Thoracic aorta (tissue), 2 donors: ENCODE measurements at places on chromosomes 12 and 14.

GRCh38 chr14:69087061-69087461, 65.9 kb downstream of the DCAF5 start:
- peaks cover 19% of the 10 kb centered on the region for H3K4me1 ChIP-seq
- peak overlapping the region; percentile 94 for H3K27ac ChIP-seq
- DNase-seq = no peak
- no peak overlapping the region for H3K4me3 ChIP-seq

DNA sequence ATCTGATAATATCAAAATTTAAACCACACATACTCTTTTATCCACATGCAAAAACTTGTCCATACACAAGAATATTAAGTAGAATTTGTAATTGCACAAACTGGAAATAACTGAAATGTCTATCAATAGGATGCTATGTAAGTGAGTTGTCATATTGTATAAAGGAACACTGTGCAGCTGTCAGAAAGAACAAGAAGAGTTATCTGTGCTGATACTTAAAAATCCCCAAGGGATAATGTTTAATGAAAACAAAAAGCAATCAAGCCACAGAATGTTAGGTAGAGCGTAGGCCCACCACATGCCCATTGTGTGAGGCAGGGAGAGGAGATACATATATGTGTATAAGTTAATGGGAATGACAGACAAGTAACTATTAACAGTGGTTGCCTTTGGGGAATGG, 25.9 kb upstream of the HIGD1C start:
- no peak for DNase-seq
- peaks cover 13% of the 10 kb centered on the region for H3K36me3 ChIP-seq
- H3K4me1 ChIP-seq = peaks cover 48% of the 10 kb centered on the region
- no peaks in the 10 kb centered on the region for H3K27me3 ChIP-seq
- peak overlapping the region; percentile 52 for H3K27ac ChIP-seq

GRCh38 chr14:26775765-26776563, 178.1 kb upstream of the NOVA1 start:
- no peak for DNase-seq
- H3K4me1 ChIP-seq = no peaks in the 10 kb centered on the region
- H3K27ac ChIP-seq = no peak overlapping the region
- no peaks in the 10 kb centered on the region for H3K27me3 ChIP-seq

- H3K36me3 ChIP-seq = peaks cover 23% of the 10 kb centered on the region
- DNase-seq = no peak
- no peak overlapping the region for H3K4me3 ChIP-seq
- no peaks in the 10 kb centered on the region for H3K27me3 ChIP-seq
These were observed 23.4 kb upstream of the IPO8 start for GRCh38 chr12:30719060-30719459.

GRCh38 chr14:63203618-63204406, 431 bp upstream of the RHOJ start:
- peak overlapping the region; percentile 72 for H3K4me3 ChIP-seq
- DNase-seq = peak; percentile 40
- peak overlapping the region; percentile 87 for H3K27ac ChIP-seq
- H3K36me3 ChIP-seq = no peaks in the 10 kb centered on the region
- H3K4me1 ChIP-seq = peaks cover 2% of the 10 kb centered on the region

DNA sequence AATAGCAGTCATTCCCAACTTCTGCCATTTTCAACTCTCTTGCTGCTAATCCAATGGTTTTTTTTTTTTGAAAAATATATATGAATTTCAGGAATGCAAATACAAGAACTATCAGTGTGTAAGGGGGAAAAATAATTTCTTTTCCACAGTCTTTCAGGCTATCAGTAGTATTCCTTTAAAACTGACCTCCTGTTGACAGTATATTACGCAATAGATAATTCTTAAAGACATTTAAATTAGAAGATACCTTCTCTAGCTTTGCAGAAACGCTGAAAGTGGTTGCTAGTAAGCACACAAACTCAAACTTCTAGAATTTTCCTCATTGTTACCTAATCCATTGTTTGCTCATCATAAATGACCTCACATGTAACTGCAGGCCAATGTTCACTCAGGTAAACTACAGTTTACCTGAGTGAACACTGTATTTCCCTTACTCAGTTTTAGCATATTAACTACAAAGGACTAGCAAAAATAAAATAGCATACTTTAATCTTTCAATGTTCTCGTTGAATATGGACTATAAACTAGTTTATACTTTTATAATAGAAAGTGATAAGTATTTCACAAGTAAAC, at the start of gene C12orf50:
C12orf50 (minus strand) TSS at position 309 of the 573 bp plus-strand sequence. CDS start 2,439 bp downstream, outside the sequence.
- H3K27ac ChIP-seq = no peak within 1 kb of the TSS
- H3K4me1 ChIP-seq = peaks cover 2% of the 10 kb centered on the region
- DNase-seq = no peak
- H3K36me3 ChIP-seq = no peaks in the 10 kb centered on the region

DNA sequence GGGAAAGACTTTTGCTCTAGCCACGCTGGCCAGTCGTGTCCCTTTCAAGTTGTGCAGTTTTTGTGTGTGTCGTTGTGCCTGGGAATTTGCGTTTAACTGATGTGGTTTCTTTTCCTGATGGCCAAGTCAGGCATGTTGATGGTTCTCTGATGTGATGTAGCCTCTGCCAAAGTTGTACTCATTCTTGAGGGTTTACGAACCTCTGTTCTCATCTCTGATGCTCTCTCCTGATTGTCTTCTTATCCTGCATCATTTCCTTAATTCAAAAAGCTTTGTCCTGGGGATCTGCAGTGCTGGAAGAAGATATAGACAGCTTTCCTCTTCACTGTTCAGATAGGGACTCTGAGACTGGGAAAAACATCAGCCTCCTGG, 25.4 kb downstream of the CD9 start:
- peaks cover 6% of the 10 kb centered on the region for H3K36me3 ChIP-seq
- H3K27me3 ChIP-seq = no peaks in the 10 kb centered on the region
- H3K4me3 ChIP-seq = peak overlapping the region; percentile 42
- peak overlapping the region; percentile 94 for H3K27ac ChIP-seq
- DNase-seq = no peak
- peaks cover 72% of the 10 kb centered on the region for H3K4me1 ChIP-seq

- no peaks in the 10 kb centered on the region for H3K4me1 ChIP-seq
- H3K36me3 ChIP-seq = no peaks in the 10 kb centered on the region
- no peak overlapping the region for H3K4me3 ChIP-seq
- no peak for DNase-seq
- H3K27ac ChIP-seq = no peak overlapping the region
These were observed 23.3 kb upstream of the SLC6A12 start for GRCh38 chr12:237026-237815.

DNA sequence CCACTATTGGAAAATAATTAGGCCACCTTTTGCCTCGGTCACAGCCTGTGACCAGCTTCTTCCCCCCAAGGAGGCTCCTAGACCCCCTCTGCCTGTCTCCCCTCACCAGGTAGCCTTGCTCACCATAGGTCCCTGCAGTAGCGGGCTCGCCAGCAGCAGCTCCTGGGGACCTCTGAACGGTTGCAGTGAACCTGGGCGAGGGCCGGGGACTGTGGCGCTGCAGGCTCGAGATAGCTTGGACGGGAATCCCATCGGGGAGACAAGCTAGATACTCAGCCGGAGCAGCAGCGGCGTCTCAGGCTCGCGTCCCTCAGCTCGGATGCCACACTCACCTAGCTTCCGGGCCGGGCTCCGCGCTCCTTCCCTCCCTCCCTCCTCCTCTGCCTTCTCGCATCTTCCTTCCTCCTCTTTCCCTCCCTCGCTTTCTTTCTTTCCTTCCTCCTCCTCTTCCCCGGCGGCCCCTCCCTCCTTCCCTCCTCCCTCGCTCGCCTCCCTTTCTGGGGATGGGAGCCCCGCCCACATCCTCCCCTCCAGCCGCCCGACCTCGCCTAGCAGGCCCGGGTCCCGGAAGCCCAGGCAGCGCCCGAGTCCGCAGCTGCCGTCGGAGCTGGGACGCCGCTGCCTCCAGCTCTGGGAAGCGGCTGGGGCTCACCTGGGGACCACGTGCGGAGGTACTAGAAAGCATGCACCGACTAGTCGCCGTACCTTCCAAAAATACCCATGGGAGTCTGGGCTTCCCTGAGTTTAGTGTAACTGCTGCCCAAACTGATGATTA, at the start of gene BMP4:
BMP4 (minus strand) TSS at position 399 of the 775 bp plus-strand sequence. CDS start 4,603 bp downstream, outside the sequence.
- peak within 1 kb of the TSS; percentile 80 for H3K27ac ChIP-seq
- DNase-seq = peak; percentile 56
- H3K27me3 ChIP-seq = no peaks in the 10 kb centered on the region
- no peaks in the 10 kb centered on the region for H3K36me3 ChIP-seq

DNA sequence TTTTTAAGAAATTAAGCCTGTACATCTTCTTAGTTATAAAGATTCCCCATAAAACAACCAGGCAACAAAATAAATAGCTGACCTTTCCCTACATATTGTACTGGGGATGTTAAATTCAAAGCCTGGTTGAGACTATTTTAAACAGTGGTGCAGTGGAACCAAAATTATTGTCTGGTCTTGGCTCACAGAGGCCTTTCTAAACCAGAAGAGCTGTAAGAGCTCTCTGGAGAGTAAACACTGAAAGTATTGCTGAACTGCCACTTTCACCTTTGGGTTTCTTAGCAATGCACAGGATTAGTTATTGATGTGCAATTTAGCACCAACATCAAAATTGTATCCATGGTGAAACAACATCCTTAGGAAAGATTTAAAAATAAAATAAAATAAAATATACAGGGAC, 20.6 kb downstream of the RACGAP1 start:
- no peak overlapping the region for H3K4me3 ChIP-seq
- H3K27me3 ChIP-seq = no peaks in the 10 kb centered on the region
- H3K36me3 ChIP-seq = peaks cover 6% of the 10 kb centered on the region
- no peaks in the 10 kb centered on the region for H3K4me1 ChIP-seq
- H3K27ac ChIP-seq = no peak overlapping the region

- no peaks in the 10 kb centered on the region for H3K36me3 ChIP-seq
- no peaks in the 10 kb centered on the region for H3K4me1 ChIP-seq
- no peak for DNase-seq
- H3K4me3 ChIP-seq = no peak overlapping the region
- no peak overlapping the region for H3K27ac ChIP-seq
These were observed 41.4 kb downstream of the SPTSSA start for GRCh38 chr14:34420547-34421150.

GRCh38 chr14:87896393-87897380, 96.3 kb downstream of the GALC start:
- no peak overlapping the region for H3K4me3 ChIP-seq
- no peaks in the 10 kb centered on the region for H3K27me3 ChIP-seq
- no peaks in the 10 kb centered on the region for H3K4me1 ChIP-seq
- DNase-seq = no peak
- H3K27ac ChIP-seq = no peak overlapping the region
- H3K36me3 ChIP-seq = no peaks in the 10 kb centered on the region

- H3K36me3 ChIP-seq = no peaks in the 10 kb centered on the region
- H3K27ac ChIP-seq = no peak overlapping the region
- no peaks in the 10 kb centered on the region for H3K27me3 ChIP-seq
- peaks cover 7% of the 10 kb centered on the region for H3K4me1 ChIP-seq
- H3K4me3 ChIP-seq = no peak overlapping the region
These were observed 84.1 kb upstream of the GNG2 start for GRCh38 chr14:51776102-51776894.

DNA sequence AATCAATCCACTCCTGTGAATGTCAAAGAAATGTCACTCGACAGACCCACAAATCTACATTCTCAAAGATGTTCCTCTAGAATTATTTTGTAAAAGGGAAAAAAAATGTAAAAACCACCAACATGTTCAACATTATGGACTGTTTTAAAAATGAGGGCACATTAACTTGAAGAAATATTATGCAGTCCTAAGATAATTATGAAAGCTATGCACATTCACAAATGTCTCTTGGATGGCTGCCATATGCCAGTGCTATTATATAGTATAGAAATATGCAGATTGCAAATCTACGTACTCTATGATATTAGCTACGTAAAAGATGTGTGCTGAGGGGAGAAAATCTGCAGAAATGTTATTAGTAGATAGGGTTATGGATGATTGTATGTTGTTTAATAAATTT, 334.2 kb downstream of the BMP4 start:
- H3K4me3 ChIP-seq = no peak overlapping the region
- no peaks in the 10 kb centered on the region for H3K4me1 ChIP-seq
- H3K27me3 ChIP-seq = no peaks in the 10 kb centered on the region
- no peaks in the 10 kb centered on the region for H3K36me3 ChIP-seq

DNA sequence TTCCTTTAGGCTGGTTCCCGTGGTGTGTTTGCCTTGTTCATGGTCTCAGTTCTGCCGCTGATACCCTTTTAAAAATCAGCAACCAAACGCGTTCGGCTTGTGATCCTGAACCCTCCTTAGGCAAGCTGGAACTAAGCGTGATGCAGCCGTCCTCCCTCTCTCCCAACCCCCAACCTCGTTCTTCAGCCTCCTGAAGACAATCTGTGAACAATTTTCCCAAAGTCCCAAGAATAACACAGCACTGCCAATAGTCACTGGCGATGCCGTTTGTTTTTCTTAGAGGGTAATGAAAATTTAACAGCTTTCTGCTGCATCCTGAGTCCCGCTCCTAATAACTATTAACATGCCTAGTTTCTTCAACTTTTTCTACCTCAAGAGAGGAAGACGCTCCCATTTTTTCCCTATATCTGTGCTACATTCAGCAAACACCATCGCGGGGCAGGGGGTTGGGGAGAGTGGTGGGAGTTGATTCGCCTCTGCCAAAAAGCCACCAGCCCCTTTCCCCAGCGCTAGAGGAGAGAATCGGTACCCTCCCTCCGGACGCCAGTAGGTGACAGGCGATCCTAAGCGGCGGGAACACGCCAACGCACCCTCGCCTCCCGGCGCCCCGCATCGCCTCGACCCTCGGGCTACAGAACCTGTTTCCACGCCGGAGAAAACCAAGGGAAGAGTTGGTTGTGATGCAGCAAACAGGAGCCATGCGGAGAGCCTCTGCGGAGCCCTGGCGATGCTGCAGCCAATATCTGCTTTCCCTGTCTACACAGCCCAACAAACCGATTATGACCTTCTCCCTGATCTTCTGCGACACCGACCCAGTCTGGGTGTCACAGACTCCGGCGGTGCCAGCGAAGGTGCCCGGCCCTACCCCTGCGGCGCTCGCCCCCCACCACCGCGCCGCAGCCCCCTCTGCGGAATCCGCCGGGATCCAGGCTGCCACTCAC, 752 bp downstream of the PRICKLE1 start:
- peak overlapping the region; percentile 92 for H3K4me3 ChIP-seq
- H3K27me3 ChIP-seq = no peaks in the 10 kb centered on the region
- no peaks in the 10 kb centered on the region for H3K4me1 ChIP-seq
- H3K27ac ChIP-seq = no peak overlapping the region

- H3K27ac ChIP-seq = peak overlapping the region; percentile 64
- H3K36me3 ChIP-seq = no peaks in the 10 kb centered on the region
- H3K4me1 ChIP-seq = peaks cover 41% of the 10 kb centered on the region
- no peak for DNase-seq
- peak overlapping the region; percentile 56 for H3K4me3 ChIP-seq
These were observed 43.4 kb downstream of the SAMD4A start for GRCh38 chr14:54610051-54610977.
